ENCODE measurements at places on chromosomes 13 and 19.

DNA sequence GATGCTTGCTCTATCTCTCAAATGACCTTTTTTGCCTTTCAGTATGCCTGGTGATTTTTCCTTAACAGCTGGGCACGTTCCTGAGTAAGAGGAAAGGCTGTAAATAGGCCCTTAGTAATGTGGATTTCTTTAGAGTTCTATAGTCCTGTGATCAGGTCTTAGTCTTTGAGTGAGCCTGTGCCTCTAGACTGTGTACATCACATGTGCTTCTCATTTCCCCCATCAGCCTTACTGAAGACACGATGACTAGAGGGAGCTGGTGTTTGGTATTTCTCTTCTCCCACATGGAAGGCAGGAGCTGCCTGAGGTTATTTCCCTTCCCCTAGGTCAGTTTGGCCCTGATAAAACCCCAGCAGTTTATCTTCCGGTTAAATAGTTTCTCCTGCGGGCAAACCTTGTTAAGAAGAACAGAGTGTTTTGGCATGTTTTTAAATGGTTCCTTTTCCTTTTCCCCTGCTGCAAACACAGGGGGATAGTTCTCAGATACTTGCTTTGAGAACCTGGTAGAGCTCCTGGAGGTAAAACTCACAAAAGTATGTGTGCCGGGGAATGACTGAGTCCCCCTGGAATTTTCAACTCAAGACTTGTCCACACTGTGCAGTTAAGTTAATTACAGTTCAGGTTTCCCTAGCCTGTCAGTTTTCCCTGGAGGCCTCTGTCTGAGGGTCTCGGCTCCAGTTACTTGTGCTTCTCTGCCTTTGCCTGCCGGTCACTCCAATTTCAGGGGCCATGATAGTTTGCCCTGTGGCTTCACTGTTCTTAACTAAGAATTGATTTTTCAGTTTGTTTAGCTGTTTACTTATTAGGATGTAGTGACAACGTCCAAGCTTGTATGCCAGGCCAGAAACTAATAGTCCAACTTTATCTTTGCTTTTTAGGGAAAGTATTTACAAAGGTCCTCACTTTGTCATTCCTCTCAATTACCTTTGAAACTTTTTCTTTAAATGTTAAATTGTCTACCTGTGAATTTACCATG, 94.4 kb downstream of the URI1 start:
- DNase-seq, result no peak

GRCh38 chr13:31278869-31279268, 79.1 kb downstream of the B3GLCT start:
- DNase-seq, result no peak

- DNase-seq, result no peak
These were observed 2.7 kb downstream of the SPINT2 start for GRCh38 chr19:38266981-38267597.

DNA sequence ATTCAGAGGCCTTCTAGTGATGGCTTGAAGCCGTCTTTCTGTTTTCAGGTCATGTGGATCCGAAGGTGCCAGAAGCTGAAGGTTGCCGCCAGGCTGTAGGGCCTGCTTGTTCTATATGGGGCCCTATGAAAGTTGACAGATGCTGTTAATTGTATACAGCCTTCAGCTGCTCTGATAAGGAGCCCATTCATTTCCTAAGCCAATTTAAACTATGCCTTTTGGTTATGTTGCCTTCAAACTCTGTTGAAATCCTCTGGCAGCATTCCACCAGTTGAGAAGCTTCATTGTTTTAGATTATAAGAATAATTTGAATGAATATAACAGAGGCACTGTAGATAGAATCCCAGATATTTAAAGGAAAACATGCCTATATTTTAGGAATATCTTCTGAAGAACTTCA, 34.4 kb downstream of the RAP2A start:
- no peak for DNase-seq

Measured in heart right ventricle (tissue), 16 donors.